ENCODE measurements at places on chromosomes 4 and X.

DNA sequence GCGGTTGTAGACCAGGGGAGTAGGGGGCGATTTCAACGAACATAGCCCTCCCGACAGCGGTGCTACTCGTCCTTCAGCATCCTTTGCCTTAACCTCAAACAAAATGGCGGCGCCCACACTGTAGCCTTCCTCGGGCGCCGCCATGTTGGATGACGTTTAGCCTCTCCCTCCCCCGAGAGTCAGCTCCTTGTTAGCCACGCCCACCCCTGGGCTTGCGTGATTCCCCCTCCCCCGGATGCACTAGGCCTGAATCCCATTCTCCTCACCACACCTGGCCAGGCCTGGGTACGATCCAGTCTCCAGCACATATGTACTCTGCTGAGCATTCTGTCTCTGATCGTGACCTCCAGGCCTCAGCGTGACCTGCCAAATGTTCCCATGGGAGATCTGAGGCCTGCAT is 49.0 kb upstream of the ZNF157 start:
- DNase-seq: no peak

- no peak for DNase-seq
Measured at GRCh38 chr4:187940299-187940698, 55.3 kb upstream of the ZFP42 start.

DNA sequence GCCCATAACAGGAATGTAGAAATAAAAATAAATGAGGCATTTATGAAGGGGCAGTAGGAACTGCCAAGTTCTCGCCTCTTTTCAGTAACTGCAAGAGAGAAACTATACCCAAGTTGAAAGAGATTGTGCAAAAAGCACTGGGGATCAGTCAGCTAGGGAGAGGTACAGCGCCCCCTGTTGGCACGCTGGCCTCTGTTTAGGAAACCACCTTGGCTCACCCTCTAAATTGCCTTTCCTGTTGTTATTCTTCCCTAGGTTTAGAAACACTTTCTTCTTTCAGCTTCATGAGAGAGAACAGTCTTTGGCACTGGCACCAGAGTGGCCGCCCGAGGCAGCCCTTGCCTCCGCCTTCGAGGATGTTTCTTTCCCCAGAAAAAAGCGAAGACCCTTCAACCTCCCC is 348.5 kb downstream of the MID1IP1 start:
- DNase-seq: peak; percentile 8

DNA sequence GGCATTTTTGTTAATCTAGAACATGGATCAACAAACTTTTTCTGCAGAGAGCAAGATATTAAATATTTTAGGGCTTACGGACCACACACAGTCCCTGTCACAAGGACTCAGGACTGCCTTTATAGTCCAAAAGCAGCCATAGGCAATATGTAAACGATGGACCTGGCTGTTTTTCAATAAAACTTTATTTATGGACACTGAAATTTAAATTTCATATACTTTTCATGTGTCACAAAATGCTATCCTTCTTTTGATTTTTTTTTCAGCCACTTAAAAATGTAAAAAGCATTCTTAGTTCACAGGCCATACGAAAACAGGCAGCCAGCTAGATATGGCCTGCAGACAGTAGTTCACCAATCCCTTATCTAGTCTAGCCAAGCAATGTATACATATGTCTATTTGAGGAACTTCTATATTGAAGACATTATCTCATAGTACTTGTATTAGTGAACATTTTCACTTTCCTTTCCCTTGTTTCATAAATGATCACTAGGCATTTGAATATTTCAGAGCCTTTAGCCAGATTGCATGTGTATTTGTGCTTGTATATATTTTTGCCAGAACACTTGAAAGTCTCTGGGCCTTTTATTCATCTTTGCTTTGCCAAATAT is 350.9 kb downstream of the RPA4 start:
- no peak for DNase-seq

DNA sequence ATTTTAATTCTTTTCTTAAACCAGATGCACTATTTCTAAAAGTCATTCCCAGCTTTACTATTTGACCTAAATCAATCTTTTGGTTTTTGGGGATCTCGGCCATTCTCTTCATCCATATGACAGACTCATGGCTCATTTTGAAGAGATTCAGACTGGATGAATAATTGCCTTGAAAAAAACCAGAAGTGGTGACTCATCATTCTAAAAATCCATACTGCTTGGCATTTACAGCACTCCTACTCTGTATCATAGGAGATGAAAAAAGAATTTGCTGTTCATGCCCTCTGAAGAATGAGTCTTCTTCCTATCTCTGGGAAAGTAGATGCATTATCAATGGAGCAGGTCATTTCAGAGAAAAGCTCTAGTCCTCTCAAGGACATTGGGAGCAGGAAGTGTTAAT is 220.5 kb upstream of the RPS6KA3 start:
- DNase-seq: no peak

- DNase-seq: no peak
Measured at GRCh38 chrX:123330229-123330942, 146.3 kb downstream of the GRIA3 start.

All from activated CD4-positive, CD25-positive, alpha-beta regulatory T cell treated with anti-CD3 and anti-CD28 coated beads, Interleukin-2, amount 50 U/mL, for 16 hours (primary cell).